ENCODE measurements at places on chromosomes 2 and 18. TPM values are rescaled to one million over a fixed set of nuclear protein-coding genes. Genes with fewer than 3 reads are reported as not detected.

GRCh38 chr2:30262716-30263309 is 31.5 kb downstream of the LBH start:
- no peak for DNase-seq
- no peaks in the 10 kb centered on the region for H3K27me3 ChIP-seq
- H3K27ac ChIP-seq, result no peak overlapping the region
- H3K4me3 ChIP-seq, result no peak overlapping the region
- no peaks in the 10 kb centered on the region for H3K36me3 ChIP-seq
- no peaks in the 10 kb centered on the region for H3K4me1 ChIP-seq

The ASPRV1 gene
- 0.30 TPM for total RNA-seq

The RASGRP3 gene
- total RNA-seq, result not detected

DNA sequence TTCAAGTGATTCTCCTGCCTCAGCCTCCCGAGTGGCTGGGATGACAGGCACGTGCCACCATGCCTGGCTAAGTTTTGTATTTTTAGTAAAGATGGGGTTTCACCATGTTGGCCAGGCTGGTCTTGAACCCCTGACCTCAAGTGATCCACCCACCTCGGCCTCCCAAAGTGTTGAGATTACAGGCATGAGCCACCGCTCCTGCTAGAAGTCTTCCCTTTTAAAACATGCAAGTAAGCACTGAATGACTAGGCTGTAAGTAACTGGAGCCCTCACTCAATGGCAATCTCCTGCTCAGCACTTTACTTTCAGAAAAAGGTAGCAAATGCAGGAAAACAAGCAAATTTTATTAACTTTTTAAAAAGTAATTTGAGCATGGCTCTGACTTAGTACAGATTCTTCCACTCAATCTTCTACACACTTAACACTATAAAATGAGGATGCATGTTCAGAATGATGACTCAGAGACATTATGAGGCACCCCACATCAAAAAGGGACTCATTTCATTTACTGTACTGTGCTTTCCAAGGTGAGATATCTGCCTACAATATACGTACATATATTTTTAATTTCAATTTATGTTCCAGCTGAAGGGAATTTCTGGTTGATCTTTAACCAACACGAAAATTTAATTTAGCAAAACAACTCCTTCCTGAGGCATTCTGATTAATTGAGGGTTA is 6.6 kb upstream of the NCK2 start:
- no peak overlapping the region for H3K27ac ChIP-seq
- DNase-seq, result no peak
- H3K36me3 ChIP-seq, result no peaks in the 10 kb centered on the region
- H3K4me1 ChIP-seq, result no peaks in the 10 kb centered on the region

The DIPK1C gene
- 12.9 TPM for total RNA-seq

DNA sequence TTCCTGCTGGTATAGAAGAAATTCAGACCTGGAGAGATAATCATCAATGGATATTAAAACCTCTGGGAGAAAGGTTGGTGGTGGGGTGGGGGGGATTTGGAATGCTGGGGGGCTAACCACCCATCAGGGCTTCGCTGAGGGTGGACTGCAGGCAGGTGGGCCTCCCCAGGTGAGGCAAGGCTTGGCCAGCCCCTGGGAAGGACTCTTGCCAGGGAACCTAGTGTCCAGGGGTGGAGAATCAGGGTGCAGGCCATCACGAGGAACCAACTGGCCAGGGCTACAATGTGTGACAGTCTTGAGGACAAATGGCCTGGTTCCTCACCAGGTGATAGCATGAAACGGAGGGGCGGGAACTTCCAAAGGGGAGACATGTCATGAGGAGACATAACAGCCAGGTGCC is 11.8 kb downstream of the RAB11FIP5 start:
- DNase-seq, result no peak
- no peak overlapping the region for H3K27ac ChIP-seq
- H3K27me3 ChIP-seq, result no peaks in the 10 kb centered on the region
- no peaks in the 10 kb centered on the region for H3K4me1 ChIP-seq

The TCF7L1 gene
- 1.0 TPM for total RNA-seq

DNA sequence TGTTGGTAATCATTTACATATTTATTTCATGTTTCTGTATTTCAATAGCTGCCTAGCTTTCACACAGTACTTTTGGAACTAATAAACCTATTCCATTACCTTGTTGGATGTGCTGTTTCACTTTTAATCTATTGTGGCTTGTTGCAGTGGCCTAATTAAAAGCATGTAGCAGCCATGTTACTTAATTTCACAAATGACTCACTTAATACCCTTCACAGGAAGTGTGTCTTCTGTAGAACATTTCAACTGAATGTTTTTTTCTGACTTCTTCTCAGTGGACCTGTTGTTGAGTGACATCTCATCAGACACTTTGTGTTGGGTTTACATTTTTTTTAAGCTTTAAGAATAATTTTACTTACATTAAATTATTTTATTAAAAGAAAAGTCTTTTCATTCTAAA is 260.5 kb upstream of the THUMPD2 start:
- no peak for DNase-seq
- no peaks in the 10 kb centered on the region for H3K4me1 ChIP-seq
- no peak overlapping the region for H3K27ac ChIP-seq
- no peaks in the 10 kb centered on the region for H3K27me3 ChIP-seq
- H3K4me3 ChIP-seq, result no peak overlapping the region

DNA sequence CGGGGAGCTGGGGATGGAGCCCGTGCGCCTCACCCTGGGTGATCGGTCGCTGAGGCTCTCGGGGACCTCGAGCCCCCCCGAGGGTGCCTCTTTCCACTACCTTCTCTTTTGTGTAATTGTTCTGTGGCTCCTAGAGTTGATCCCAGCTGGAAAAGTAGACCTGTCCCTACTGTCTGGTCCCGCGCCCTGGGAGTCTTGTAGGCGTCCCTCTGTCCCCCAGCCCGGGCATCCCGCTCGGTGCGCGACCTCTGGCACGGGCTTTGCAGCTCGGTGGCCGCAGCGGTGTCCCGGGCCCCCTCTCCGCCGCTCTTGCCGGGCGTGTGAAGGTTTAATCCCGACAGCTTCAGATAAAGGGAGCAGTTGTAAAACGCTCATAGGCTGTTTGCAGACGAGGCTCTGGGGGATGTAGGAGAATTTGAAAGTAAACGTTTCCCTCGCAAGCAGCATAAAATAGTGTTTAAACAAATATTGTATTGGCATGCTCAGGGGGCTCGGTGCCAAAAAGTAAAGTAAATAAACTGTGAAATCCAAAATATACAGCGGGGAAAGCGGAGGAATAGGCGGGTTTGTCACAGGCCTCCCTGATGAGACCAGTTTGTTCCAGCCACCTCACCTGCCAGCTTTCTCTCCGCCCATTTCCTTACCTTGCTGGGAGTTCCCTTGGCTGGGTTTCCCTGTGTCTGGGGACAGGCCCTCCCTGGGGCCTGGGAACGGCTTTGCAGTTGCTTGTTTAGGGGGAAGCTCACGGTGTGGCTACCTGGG is 1.9 kb downstream of the GLI2 start:
- H3K4me1 ChIP-seq, result peaks cover 44% of the 10 kb centered on the region
- H3K27me3 ChIP-seq, result no peaks in the 10 kb centered on the region
- H3K36me3 ChIP-seq, result no peaks in the 10 kb centered on the region
- peak; percentile 81 for DNase-seq
- H3K27ac ChIP-seq, result peak overlapping the region; percentile 88

DNA sequence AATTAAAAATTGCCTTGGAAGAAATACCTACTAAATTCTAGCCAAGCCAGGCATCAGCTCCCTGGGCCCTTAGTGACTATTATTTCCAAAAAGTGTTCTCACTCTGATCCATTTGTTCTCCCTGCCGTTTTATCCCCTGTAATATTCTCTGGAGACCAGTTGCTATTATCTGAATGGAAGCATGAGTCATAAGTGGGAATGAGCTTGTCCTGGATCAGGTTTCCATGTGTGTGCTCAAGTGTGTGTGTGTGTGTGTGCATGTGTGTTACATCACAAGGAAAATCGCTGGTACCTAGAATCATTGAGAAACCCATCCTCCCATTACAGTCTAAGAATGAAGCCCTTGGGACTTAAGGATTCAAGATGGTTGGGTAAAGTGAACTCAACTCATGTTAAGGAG is 130.3 kb upstream of the CXCR4 start:
- H3K27me3 ChIP-seq, result no peaks in the 10 kb centered on the region
- H3K36me3 ChIP-seq, result no peaks in the 10 kb centered on the region
- no peak overlapping the region for H3K27ac ChIP-seq
- no peak for DNase-seq
- H3K4me1 ChIP-seq, result peaks cover 13% of the 10 kb centered on the region
- no peak overlapping the region for H3K4me3 ChIP-seq

DNA sequence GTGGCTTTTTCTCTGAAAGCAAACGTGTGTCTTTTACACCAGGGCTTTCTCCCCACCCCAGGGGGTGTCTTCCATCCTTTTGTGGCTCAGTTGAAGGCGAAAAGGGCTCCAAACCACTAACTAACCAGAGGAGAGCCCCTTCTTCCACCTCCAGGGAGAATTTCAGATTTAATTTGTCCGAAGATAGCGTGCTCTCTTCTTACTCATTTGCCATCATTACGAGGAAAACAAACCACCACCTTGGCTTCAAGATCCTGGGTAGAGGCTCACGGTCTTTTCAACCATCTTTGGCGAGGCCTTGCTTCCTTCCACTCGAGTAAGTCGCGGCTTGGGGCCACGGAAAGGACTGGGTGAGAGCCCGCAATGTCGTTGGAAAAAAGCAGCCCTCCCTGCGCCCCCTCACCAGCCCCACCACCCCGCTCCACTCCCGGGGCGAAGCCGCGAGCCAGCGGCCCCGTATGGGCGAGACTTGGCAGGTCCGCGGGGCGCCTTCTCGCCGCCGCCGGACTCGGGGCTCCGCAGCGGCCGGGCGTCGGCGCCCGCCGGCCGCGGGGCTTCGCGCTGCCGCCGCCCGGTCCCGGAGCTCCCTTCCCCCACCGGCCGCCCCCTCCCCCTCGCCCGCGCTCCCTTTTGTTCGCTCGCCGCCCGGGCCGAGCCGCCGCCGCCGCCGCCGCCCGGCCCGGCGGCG is 1.7 kb upstream of the ZNF532 start:
- H3K36me3 ChIP-seq, result peaks cover 3% of the 10 kb centered on the region
- peak overlapping the region; percentile 97 for H3K27ac ChIP-seq
- peak; percentile 66 for DNase-seq
- H3K4me3 ChIP-seq, result peak overlapping the region; percentile 71
- no peaks in the 10 kb centered on the region for H3K27me3 ChIP-seq

The CDH20 gene
- total RNA-seq, result 1.6 TPM

GRCh38 chr18:67282796-67283195 is 233.7 kb downstream of the DSEL start:
- no peaks in the 10 kb centered on the region for H3K4me1 ChIP-seq
- DNase-seq, result no peak
- no peak overlapping the region for H3K27ac ChIP-seq
- H3K36me3 ChIP-seq, result no peaks in the 10 kb centered on the region
- H3K4me3 ChIP-seq, result no peak overlapping the region
- H3K27me3 ChIP-seq, result no peaks in the 10 kb centered on the region

GRCh38 chr2:74945788-74946331 is 12.6 kb upstream of the POLE4 start:
- no peaks in the 10 kb centered on the region for H3K4me1 ChIP-seq
- no peak overlapping the region for H3K4me3 ChIP-seq
- H3K36me3 ChIP-seq, result no peaks in the 10 kb centered on the region

GRCh38 chr2:159895258-159896065 is 97.5 kb upstream of the CD302 start:
- H3K4me3 ChIP-seq, result no peak overlapping the region
- DNase-seq, result no peak
- peaks cover 12% of the 10 kb centered on the region for H3K4me1 ChIP-seq
- no peaks in the 10 kb centered on the region for H3K36me3 ChIP-seq

DNA sequence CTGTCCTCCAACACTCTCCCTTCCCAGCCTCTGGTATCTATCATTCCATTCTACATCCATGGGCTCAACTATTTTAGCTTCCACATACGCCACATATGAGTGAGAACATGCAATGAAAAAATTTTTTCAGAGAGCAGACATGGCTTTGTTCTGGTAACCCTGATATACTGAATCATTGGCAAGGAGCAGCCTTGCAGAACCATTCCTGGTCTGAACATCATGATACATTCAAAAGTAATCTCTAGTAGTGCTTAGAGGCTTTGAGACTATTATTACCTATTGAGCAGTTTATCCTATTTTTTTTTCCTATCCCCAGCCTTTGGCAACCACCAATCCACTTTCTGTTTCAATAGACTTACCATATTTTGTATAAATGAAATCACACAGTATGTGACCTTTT is 393.1 kb upstream of the KCNH7 start:
- H3K27ac ChIP-seq, result no peak overlapping the region
- H3K4me1 ChIP-seq, result no peaks in the 10 kb centered on the region
- no peak for DNase-seq
- H3K4me3 ChIP-seq, result no peak overlapping the region
- H3K27me3 ChIP-seq, result no peaks in the 10 kb centered on the region

DNA sequence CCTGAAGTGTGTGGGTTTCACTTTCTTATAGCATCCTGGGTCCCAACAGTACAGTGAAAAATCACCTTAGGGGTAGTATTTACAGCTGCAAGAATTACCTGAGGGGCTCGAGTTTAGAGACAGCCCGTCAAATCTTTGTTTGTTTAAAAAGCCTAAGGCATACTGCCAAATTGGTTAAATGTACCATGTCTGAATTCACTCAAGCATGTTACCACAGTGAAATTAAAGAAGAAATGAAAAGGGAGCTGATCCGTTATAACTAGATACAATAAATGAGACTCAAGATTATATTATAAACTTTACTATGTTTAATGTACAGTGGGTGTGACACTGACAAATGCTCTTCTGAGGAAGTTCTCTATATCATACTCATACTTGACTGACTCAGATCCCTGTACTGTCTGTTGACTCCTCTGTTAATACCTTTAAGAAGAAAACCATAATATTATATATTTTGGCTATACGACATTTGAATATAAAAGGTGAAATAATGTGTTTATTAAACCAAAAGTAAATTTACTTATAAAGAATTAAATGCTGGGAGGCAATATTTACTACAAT is 107.3 kb downstream of the TMEFF2 start:
- H3K27ac ChIP-seq, result no peak overlapping the region
- DNase-seq, result no peak
- H3K4me1 ChIP-seq, result no peaks in the 10 kb centered on the region
- no peak overlapping the region for H3K4me3 ChIP-seq
- H3K27me3 ChIP-seq, result no peaks in the 10 kb centered on the region
- no peaks in the 10 kb centered on the region for H3K36me3 ChIP-seq

The DSC3 gene
- 1.2 TPM for total RNA-seq

DNA sequence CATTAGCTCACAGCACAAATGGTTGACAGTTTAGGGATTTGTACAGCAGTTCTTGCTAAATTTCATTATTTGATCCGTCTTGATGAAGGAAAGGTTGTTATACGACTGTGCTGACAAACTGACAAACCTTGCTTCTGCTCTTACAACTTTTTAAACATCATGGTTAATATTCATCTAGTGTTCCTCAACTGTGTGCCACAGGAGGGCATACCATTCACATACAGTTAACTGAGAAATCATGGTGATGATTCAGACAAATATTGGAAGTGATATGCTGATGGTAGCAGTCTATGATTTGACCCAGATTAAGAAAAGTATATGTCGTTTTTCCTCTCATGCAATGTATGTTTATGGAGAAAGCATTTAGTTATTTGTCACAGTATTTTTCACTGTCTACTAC is 129.8 kb upstream of the FSIP2 start:
- H3K36me3 ChIP-seq, result no peaks in the 10 kb centered on the region
- DNase-seq, result no peak
- no peak overlapping the region for H3K4me3 ChIP-seq
- no peaks in the 10 kb centered on the region for H3K4me1 ChIP-seq
